ENCODE measurements at places on chromosomes 7 and 10. TPM values are rescaled to one million over a fixed set of nuclear protein-coding genes. Genes with fewer than 3 reads are reported as not detected.

Gene RBM20
- not detected for total RNA-seq

Gene RBP3
- not detected for total RNA-seq

Gene KIAA1549
- total RNA-seq: 0.21 TPM

Gene ZKSCAN1
- total RNA-seq: 51.1 TPM

DNA sequence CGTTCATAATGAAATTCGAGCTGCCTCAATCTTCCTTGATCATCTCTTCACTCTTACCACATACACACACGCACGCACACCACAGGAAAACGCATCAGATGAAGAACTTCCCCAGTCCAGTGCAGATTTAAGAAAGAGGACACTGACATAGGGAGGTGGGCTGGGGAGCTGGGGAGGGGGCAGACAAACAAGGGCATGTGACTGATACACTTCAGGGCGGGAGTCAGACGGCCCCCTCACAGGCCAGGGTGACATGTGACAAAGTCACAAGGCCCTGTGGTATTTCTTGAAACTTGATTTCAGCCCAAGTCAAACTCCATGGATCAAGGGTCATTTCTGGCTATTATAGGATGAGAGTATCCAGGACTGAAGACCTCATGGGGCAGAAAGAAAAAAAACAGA lies 82.6 kb downstream of the KCNMA1 start:
- no peak for DNase-seq
- H3K36me3 ChIP-seq: no peaks in the 10 kb centered on the region
- H3K27ac ChIP-seq: no peak overlapping the region
- H3K4me3 ChIP-seq: no peak overlapping the region

GRCh38 chr10:42615419-42615818 lies 23.0 kb downstream of the ZNF33B start:
- no peak overlapping the region for H3K4me3 ChIP-seq
- peak overlapping the region; percentile 5 for H3K27ac ChIP-seq
- no peaks in the 10 kb centered on the region for H3K27me3 ChIP-seq
- no peak for DNase-seq

DNA sequence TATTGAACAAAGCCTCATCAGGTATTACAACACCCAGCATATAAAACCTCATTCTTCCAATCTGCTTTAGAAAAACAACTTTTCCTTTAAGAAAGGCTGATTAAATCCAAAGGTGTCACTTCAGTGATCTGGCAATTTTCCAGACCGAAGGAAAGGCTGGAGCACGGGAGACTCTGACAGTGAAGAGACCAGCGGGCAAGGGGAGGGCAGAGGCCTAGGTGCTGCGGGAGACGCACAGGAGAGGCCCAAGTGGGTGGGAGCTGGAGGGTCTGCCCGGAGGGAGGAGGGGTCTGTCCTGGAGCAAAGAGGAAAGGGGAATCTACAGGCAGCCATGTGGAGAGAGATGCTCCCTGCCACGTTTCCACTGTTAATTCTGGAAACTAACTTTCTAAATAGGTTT lies 24.3 kb upstream of the PPP2R2D start:
- H3K27ac ChIP-seq: no peak overlapping the region
- H3K4me3 ChIP-seq: no peak overlapping the region
- H3K27me3 ChIP-seq: peaks cover 59% of the 10 kb centered on the region
- DNase-seq: no peak

DNA sequence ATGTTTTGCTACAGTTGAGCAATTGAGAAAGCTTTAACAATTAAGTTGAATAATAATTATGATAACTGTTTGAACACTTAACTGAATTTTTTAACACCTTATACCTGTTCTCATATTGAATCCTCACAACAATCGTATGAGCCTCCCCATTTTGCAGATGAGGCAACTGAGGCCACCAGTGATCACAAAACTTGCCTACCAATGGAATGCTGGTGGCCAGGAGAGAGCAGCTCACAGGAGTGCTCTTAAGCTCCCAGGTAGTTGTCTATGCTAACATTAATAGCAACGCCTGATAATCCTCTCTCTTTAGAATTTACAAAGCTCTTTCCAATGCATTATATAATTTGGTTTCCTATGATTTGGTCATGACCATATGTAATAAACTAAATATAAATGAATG lies 21.6 kb downstream of the GPNMB start:
- no peak overlapping the region for H3K27ac ChIP-seq
- H3K4me3 ChIP-seq: no peak overlapping the region
- no peak for DNase-seq
